Activated CD4-positive, CD25-positive, alpha-beta regulatory T cell (primary cell): ENCODE measurements at places on chromosomes 2 and 18.

DNA sequence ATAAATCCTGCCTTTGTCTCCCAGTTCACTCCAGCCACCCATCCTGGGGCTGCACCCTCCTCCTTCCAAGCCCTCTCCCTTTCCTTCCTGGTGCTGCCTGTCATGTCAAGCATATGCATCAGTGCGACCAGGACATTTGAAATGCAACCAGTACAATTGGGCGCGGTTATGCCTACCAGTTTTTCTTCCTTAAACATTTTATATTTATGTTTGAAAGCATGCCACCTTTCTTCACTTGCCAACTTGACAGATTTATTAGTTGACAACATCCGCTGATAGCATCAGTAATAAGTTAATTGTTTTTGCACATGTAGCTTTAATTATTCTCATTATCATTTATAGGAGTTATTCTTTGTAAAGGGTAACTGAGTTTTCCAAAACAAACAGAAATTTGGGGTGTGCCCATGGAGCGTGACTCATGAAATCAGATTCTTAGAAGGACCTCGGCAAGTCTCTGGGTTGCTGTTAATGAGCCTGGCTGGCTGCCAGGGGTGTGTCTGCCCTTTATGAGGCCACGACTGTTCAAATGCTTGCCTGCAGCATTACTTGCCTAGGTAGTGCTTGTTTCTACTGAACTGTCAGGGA is 32.8 kb upstream of the IL1B start:
- no peak for DNase-seq

- no peak for DNase-seq
Observed at GRCh38 chr2:42806786-42807185, 14.4 kb upstream of the HAAO start.

- DNase-seq, result no peak
Observed at GRCh38 chr18:54961016-54961423, 1.8 kb upstream of the CCDC68 start.

DNA sequence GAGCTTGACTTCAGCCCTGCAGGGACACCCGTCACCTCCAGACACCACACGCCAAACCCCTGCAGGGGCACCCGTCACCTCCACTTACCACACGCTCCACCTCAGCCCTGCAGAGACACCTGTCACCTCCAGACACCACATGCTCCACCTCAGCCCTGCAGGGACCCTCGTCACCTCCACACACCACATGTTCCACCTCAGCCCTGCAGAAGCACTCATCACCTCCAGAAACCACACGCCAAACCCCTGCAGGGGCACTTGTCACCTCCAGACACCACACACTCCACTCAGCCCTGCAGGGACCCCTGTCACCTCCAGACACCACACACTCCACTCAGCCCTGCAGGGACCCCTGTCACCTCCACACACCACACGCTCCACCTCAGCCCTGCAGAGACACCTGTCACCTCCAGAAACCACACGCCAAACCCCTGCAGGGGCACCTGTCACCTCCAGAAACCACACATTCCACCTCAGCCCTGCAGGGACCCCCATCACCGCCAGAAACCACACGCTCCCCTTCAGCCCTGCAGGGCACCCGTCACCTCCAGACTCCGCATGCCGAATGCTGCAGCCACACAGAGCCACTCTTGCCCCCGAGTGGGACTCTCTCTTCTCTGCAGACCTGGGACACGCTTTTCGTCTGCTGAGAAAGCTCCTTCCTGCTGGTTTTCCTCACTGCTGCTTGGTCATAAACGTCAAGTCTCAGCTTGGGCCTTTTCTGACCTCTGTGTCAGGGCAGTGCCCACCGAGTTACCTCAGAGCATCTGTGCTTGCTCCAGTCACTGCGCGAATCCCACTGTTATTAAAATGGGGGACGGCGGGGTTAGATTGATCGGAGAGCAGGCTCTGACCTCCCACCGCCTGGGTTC is 77.5 kb upstream of the SALL3 start:
- no peak for DNase-seq

- DNase-seq, result no peak
Observed at GRCh38 chr2:162241571-162241970, 1.7 kb downstream of the FAP start.

- DNase-seq, result no peak
Observed at GRCh38 chr2:2056531-2056930, 274.5 kb downstream of the MYT1L start.

DNA sequence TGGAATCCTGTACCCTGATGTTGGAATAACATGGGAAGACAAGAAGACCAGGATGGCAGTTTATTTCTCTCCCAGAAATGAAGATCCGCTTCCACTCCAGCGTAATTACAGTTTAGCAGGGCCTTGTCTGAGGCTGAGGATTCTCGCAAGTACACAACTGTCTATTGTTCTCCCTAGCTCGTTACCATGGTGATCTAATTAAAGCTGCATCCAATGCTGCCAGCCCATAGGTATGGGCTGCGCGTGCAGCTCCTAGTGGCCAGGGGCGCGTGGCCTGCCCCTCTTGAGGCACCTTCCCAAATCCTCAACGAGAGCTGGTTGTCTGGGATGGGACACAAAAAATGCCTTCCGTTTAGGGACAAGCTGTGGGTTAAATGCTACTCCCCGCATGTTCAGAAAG is 344.9 kb downstream of the CYRIA start:
- no peak for DNase-seq

DNA sequence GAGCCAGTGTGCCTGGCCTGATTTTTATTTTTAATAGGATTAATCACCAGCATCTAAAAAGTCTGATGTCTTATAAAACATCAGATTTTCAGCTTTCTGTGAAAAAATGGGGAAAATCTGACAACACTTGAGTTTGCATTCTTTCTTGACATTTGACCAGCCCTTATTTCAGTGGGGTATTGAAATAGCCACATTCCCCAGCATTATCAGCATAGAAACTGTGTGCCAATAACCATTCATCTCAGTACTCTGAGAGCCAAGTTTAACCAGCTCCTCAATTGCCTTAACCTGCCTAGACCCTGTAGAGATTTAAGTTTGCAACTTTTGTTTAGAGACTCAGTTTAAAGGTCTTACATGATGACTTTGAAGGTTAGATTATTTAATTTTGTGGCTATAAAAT is 155.0 kb downstream of the CERS6 start:
- no peak for DNase-seq

- no peak for DNase-seq
Observed at GRCh38 chr2:230267059-230267458, 41.5 kb downstream of the SP140 start.

DNA sequence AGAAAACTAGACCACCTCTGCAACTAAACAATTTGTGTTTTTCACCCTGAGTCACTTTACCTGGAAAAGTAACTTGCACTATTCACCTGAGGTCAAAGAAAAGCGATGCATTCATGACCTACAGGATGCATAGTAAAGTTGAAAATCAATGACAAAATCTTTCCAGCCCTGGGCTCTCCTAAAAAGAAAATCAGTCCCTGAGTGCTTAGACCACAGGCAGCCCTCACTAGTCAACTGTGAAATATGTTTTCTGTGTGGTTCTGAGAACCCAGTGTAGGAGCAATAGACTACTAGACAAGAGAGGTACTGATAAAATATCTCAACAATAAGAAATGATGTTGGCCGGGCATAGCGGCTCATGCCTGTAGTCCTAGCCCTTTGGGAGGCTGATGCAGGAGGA is 133.1 kb downstream of the TXNL1 start:
- DNase-seq, result no peak

DNA sequence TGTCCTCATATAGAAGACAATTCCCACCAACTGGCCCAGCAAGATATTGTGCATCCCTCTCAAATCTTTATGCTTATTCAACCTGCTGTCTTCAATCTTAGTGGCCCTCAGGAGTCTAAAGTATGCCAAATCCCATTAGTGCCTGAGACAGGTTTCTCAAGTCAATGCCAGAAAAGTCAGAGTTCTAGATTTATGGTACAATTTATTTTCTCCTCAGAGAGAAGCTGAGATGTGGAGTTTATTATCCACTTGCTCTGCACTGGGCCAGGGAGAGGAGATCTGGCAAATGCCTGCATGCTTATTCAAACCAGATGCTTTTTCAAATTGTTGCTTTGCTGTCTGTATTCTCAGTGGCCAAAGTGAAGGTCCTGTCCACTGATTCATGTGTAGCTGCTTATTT is 825.2 kb downstream of the METTL4 start:
- no peak for DNase-seq

GRCh38 chr2:11256166-11256565 is 88.3 kb downstream of the ROCK2 start:
- DNase-seq, result no peak

- DNase-seq, result no peak
Observed at GRCh38 chr2:8134473-8134932, 547.4 kb upstream of the ID2 start.

- no peak for DNase-seq
Observed at GRCh38 chr2:235588750-235589149, 94.9 kb downstream of the AGAP1 start.

GRCh38 chr18:808086-808485 is 4.0 kb downstream of the YES1 start:
- no peak for DNase-seq

DNA sequence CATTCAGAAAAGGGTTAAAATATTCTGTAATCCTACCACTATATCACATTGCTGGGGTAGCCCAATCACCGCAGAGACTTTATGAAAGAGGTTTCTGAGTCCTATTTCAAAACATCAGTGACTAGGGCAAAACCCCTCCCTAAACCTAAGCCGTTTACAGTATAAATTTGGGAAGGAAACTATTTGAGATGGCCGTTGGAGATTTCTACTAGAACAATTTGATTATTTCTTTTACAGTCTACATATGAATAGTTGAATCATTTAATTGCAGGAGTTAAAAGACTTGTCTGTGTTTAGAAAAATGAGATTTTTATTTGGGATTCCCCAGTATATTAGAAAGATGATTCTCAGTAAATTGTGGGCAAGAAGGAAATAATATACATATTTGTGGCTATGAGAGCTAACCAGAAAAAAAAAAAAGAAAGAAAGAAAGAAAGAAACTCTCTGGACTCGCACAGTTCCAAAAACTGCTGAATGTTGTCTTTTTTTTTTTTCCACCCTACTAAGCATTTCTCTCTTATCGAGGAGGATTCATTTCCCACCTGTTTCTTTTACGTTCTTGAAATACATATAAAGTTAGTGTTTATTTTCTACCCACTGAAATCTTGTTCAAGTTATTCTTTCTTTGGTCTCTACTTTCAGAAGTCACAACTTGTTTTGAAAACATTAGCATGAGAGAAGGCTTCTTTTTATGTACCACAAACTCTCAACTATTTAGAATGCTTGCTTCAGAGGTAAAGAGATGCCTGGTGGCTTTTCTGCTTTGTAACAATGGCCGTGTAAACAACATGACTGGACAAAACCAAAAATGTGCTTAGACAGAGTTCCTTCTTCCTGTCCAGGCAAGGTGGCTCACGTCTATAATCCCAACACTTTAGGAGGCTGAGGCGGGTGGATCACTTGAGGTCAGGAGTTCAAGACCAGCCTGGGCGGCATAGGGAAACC is 65.9 kb downstream of the BCL2 start:
- no peak for DNase-seq

DNA sequence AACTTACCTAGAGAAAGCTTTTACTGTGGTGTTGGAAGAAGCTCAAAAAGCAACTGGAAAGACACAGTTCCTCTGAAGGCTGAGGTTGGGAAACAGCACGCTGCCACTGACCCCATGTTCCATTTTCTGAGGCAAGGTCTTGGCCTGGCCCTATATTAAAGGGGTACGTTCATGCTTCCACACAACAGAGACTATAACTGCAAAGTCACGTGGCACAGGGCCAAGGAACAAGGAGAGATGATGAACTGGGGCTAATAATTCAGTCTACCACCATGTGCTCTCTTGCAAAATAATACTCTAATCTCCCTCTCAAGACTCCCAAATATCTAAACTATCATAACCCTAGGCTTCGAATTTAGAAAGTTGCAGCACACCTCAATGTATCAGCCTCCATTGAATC is 381.6 kb downstream of the DSEL start:
- DNase-seq, result no peak

DNA sequence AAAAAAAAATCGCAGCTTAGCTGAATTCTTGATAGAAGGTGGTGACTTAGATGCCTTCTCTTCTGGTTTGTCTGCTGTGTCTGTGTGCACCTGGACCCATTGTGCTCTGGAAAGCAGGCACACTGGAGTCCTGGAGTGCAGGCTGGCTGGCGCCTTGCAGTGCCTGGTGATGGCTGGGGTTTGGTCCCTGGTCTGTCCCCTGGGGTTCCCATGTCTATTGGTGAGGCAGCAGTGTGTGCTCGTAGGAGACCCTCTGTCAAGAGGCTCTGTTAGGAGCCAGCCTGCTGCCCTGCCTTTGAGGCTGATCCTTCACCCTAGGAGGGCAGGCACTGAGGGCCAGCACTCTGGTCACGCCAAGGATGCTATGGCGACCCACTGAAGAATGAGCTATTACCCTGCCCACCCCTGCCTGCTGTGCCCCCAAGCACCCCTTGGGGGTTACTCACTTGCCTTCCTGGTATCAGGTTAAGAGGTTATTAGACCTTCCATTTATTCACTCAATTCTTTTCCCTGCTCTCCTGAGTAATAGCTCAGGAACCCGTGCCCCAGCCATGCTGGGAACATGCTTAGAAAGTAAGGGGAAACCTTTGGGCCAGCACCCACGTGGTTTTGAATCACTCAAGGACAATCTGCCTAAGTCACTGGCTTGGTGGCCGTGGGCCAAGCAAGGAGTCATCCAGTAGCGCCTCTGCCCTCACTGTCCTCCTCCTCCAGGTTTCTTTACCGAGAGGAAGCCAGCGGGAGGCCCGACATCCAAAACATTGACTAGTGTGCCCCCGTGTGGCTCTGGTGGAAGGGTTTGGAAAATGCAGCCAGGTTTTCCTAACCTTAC is 284.5 kb downstream of the PRKCE start:
- no peak for DNase-seq

- no peak for DNase-seq
Observed at GRCh38 chr2:69214898-69215297, 172.1 kb downstream of the GFPT1 start.

DNA sequence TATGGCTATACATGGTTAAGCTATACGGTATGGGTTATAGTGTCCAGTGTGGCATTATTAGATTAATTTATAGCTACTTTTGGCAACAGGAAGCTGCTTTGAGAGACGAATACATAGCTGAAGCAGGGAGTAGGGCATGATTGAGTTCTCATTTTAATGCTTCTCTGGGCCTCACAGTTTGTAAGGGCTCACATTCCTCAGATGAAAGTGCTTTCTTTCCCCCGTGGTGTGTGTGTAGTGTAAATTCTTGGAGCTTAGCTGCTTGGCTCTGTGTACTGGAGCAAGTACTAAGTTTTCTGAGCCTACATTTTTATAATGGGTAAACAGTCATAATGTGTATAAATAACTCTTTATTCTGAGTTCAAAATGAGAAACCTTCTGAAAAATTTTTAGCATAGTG is 173.7 kb downstream of the PTPRM start:
- no peak for DNase-seq

GRCh38 chr2:38653715-38654527 is 12.0 kb upstream of the GALM start:
- DNase-seq, result peak; percentile 31

GRCh38 chr2:36060133-36060532 is 295.4 kb upstream of the CRIM1 start:
- no peak for DNase-seq

DNA sequence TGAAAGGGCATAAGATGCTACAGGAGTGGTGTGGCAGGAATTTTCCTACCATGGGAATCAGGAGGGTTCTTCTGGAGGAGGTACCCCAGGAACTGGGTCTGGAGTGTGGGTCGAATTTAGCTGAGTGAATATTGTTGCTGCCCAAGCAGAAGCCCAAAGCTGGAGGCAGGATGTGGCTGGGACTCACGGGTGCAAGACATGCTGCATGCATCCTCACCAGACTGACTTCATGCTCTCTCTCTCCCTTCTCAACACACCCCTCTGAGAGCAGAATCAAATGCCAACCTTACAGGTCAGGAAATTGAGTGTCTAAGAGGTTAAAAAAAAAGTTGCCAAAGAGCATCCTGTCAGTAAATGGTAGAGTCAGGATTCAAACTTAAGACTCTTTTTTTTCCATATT is 78.8 kb upstream of the TTC39C start:
- DNase-seq, result peak; percentile 4
